Lower leg skin (tissue), 4 donors: ENCODE measurements at places on chromosomes 7 and 10.

- no peak for DNase-seq
Observed at GRCh38 chr10:85446827-85447226, 919.8 kb downstream of the GRID1 start.

DNA sequence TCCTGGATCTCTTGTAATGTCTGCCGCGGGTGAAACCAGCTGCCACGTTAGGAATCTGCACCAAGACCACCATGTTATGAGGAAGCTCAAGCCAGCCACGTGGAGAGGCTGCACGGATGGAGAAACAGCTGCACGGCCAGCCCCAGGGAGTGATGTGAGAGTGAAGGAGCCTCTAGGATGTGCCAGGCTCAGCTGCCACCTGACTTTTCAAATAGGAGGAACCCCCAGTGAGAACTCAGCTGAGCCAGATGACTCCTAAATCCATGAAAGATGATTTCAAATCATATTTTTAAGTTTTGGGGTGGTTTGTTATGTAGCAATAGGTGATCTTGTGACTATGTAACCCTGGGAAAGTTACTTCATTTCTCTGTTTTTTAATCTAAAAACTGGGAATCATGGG lies 71.7 kb downstream of the PRKAG2 start:
- no peak for DNase-seq

DNA sequence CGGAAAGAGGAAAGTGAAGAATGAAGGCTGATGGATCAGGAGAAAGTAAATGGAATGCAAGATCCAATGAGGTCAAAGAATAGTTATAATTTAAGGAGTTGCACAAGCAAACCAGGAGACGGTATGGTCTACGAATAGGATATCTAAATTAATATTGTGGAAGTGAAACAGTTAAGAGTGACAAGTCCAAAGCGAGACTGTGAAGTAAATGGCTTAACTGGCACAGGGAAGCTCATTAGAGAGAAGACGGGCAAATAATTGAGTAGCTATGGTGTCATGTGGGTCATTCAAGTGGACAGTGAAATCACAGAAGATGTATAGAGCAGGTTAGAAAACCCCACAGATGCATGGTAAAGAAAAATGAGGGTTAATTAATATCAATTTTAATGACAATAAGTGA lies 3.2 kb downstream of the CYP51A1 start:
- DNase-seq: no peak

DNA sequence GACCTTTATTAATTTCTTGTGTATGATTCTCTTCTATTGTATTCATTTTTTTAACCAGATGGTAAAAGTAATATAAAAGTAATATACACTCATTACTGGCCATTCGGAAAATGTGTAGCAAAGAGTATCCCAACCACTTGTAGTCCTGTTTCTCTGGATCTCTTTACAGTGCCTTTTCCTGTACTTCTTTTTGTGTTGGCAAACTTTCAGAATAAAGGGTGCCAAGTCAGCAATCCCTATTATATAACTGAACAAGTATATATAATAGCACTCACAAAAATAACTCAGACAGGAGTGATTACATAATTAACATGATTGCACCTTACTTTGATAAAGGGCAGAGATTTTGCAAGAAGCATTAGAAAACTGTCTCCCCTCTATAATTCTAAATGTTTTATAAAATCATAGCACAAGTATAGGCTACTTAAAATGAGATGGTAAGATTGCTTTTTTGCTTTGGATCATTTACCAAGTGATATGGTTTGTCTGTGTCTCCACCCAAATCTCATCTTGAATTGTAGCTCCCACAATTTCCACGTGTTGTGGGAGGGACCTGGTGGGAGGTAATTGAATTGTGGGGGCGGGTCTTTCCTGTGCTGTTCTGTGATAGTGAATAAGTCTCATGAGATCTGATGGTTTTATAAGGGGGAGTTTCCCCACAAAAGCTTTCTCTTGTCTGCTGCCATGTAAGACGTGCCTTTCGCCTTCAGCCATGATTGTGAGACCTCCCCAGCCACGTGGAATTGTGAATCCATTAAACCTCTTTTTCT lies 41.5 kb upstream of the EPC1 start:
- no peak for DNase-seq

- DNase-seq: no peak
Observed at GRCh38 chr7:121446526-121446925, 50.4 kb upstream of the FAM3C start.
